ENCODE measurements at places on chromosomes 4 and X.

DNA sequence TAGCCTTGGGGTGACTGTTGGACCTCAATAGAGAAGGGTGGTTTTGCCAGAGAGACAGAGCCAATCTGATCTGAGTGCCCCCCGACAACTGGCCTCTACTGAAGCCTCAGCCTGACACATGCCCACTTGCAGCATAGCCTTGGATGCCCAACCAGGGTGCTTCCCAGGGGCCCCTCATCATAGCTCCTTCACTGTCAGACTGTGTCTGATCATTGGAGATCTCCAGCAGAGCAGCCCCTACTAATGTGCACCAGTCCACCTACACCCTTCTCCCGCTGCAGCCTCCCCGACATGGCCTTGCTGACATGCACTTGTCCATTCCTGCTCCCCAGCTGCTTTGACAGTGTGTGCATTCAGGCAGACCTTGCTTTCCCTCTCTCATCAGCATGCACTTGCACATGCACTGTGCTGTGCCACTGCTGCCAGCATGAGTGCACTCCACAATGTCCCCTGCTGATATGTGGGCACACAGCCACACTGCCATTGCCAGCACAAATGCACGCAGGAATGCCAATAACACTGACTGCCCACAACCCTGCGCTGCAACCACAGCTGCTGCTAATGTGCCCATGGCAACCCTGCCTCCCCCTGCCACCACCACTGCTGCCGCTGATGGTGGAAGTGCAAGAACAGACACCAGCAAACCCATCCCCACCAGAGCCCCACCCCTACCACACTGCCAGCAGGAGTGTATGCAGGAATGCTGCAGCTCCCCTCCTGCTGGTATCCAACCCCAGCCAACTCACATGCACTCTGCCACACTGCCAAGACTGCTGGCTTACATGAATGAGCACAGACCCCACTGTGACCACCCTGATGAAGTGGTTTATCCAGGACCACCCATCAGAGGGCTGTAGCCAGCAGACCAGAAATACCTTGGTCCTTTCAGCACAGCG, 68.1 kb upstream of the ZMAT1 start:
- DNase-seq, result no peak

DNA sequence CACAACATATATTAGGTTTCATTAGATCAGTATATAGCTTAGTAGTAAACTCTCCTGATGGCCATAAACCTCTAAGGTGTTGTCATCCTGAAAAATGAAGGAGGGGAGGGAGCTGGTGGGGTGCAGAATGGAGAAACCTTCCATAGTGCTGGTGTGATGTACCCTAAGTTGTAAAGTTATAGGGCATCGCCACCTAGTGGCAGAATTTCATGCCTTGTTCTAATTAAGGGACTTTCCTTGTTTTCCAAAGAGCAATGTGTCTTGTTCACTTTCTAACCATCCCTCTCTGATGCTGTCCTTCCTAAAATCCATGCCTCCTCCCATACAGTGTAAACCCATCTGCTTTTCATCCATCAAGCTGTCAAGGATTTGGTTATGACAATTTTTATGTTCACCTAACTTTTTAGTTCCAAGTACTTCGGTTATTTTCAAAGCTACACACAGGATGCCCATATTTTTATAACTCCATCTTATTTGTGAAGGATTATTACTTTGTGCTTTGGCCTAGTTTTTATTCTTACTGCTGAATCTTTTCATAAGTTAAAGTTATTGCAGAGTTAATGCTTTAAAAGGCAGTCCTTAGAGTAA, 4.5 kb downstream of the NBDY start:
- peak; percentile 0 for DNase-seq

- no peak for DNase-seq
Observed at GRCh38 chr4:77861495-77861894, 1.1 kb upstream of the MRPL1 start.

- DNase-seq, result no peak
Observed at GRCh38 chrX:633985-634958, 3.7 kb downstream of the SHOX start.

- DNase-seq, result no peak
Observed at GRCh38 chr4:82823062-82823461, 24.5 kb upstream of the SCD5 start.

- DNase-seq, result no peak
Observed at GRCh38 chr4:52106191-52106590, 55.1 kb downstream of the SPATA18 start.

GRCh38 chr4:3656416-3657356, 109.5 kb upstream of the ADRA2C start:
- DNase-seq, result no peak

GRCh38 chr4:119231491-119231890, 19.0 kb downstream of the USP53 start:
- DNase-seq, result no peak

- peak; percentile 19 for DNase-seq
Observed at GRCh38 chrX:119008110-119008744, 33.8 kb downstream of the LONRF3 start.

GRCh38 chr4:52659722-52660261, 691 bp upstream of the USP46 start:
- DNase-seq, result no peak

GRCh38 chr4:148108766-148109165, 333.4 kb downstream of the NR3C2 start:
- DNase-seq, result no peak

DNA sequence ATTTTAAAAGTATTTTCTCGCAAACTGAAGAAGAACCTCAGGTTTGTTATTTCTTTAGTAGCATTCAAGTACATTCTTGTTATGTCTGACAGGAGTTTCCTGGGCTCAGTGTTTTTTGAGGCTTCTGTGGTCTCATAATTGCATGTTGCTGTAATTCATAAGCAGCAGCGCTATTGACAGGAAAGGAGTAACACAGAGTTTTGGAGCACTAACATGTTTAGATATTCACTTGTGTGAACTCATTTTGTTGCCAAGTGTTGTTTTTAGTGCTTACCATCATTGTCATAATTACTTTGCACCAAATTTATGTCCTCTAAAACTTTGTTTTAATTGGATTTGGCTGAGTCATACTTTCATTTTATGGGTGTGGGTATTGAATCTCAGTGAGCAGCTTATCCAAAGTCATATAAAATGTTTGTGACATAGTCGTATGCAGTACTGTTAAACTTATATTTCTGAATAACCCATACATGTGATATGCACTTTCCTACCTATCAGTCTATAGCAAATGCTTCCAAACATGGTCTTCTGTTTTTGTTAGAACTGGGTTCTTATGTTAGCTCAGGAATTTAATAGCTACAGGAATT, 358.7 kb upstream of the CTSO start:
- DNase-seq, result no peak

GRCh38 chr4:149791851-149792250, 23.8 kb downstream of the IQCM start:
- no peak for DNase-seq

- DNase-seq, result no peak
Observed at GRCh38 chr4:1376391-1376840, 29.4 kb downstream of the UVSSA start.

GRCh38 chr4:10875144-10875799, 190.7 kb upstream of the CLNK start:
- DNase-seq, result no peak

DNA sequence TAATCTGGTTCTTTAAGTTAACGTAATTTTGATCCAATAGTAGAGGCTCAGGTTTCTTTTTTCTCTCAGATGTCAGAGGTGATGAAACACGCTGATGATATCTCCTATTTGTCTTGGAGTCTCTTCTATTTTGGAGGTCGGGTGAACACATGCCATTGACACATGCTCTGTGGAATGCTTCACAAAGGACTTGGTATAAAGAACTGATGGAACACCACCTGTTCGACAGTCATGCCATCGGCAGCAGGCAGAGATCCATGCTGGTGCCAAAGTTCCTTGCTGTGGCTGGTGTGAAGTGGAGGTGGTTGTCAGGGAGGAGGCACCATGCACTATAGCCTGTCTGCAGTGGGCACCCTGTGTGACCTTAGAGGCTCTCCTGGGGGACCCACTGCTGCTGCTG, 94.9 kb downstream of the ATP8A1 start:
- DNase-seq, result no peak

DNA sequence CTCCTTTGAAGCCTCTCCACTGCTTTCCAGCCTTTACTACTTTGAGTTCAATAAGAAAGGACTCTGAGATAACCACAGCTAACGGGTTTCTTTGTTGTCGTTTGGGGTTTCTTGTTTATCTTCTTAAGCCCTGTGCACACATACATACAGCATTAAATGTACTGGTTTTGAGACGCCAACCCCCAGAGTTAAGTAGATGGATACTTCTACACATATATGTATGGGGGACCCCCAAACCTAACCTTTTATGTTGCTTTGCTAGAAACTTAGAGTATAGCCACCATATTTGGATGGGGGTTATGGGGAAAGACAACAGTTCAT, 697 bp downstream of the CEP135 start:
- no peak for DNase-seq

Data from activated naive CD4-positive, alpha-beta T cell (primary cell).